Cerebellar nuclear complex (tissue), 1 donor: ENCODE measurements at places on chromosomes 4 and X.

DNA sequence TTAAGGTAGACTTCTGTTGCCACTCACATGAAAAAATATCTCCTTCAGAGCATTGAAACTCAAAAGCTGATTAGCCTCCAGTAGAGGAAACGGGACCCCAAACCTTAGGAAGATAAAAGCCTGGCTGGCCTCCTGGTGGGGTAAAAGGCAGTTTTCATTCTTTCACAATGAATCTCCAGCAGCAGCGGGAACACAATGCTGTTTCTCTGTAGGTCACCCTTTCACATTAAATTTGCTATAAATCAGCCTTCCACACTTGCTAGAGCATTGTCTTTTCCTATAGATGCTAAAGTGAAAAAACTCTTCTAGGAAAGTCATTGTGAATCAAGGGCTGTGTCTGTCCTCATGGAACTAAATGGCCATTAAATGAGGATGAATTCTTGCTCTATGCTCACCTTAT is 207.3 kb upstream of the MAGEB2 start:
- no peak for DNase-seq

DNA sequence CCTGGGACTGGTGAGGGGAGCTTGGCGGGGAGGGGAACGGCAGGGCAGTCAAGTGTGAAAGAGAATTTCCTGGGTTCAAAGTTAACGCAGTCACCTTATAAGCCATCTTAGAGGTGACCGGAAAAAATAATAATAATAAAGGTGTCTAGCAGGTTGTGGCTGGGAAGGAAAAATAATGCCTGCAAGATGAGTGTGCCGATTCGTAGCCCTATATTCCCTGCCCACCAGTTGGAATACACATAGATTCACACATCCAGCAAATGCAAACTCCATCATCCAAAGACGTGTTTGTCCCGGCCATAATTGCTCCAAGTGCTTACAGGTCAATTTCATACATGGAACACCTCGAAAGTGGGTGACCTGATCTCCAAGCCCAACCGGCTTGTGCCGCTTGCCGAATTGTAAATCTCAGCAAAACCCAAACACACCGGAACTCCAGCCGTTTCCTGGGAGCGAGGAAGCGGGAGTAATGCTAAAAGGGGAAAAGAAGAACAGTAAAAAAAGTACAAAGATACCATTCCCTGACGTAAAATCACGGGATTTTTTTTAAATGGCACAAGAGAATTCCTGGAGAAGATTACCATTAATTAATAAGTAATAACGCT is 1.3 kb upstream of the FAT1 start:
- DNase-seq, result no peak

DNA sequence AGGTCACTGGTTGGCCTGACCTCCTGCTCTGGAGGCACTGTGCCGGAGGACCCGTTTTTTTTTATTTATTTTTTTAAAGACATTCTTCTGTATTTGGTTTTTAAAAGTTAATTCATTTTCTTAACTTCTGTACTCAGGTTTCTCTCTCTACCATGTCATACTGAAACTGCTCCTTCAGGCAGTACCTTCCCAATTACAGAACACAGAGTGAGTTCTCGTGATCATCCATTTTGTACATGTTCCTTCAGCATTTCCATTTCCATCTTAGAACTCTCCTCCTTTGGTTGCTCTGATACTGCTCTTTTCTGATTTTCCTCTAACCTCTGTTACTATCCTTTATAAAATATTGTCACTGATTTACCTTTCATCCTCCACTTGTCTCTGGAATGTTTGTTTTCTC is 17.9 kb downstream of the UBE2K start:
- DNase-seq, result no peak

DNA sequence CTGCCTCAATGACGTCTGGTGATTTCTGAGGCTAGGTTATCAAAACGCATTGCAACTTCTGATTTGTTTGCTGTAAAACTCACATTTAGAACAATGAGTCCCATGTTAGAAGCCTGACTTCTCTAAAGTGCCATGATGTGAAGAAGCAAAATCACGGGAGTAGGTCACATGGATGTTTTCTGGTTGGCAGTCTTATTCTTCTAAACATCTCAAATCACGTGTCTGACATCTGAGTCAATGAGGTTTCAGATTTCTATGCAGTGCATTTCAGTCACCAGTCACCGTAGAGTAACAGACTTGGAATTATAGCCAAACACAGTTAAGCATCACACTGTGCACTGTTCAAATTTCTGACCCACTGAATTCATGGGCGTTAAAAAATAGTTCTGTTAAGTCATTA is 482.1 kb downstream of the TMA16 start:
- no peak for DNase-seq

GRCh38 chr4:7244331-7244665 is 52.0 kb downstream of the SORCS2 start:
- no peak for DNase-seq

GRCh38 chrX:148541584-148541940 is 41.1 kb downstream of the AFF2 start:
- DNase-seq, result no peak

DNA sequence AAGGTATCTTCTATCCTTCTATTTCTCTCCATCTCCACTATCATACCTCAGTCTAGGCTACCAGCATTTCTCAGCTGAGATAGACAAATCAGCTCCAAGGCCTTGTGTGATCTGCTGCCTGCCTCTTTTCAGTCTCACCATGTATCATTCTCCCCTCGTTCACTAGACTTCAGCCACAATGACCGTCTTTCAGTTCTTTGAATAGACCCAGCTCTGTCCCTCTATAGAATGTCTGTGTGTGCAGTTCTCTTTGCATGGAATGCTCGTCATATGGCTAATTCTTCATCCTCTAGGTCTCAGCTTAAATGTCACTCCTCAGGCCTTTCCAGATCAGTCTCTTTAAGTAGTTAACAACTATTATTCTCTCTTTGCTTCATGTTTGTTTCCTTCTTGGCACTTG is 6.5 kb downstream of the IGBP1 start:
- no peak for DNase-seq

GRCh38 chr4:85615952-85616351 is 141.0 kb downstream of the ARHGAP24 start:
- DNase-seq, result no peak

- DNase-seq, result no peak
Measured at GRCh38 chr4:176964116-176964691, 171.5 kb upstream of the VEGFC start.

DNA sequence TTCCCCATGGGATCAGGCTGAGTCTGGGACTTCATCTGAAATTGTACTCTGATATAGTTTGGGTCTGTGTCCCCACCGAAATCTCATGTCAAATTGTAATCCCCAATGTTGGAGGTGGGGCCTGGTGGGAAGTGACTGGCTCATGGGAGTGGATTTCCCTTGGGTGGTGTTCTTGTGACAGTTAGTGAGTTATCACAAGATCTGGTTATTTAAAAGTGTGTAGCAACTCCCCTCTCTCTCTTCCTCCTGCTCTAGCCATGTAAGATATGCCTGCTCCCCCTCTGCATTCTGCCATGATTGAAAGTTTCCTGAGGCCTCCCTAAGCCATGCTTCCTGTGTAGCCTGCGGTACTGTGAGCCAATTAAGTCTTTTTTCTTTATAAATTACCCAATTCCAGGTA is 61.0 kb downstream of the RASGEF1B start:
- DNase-seq, result no peak

DNA sequence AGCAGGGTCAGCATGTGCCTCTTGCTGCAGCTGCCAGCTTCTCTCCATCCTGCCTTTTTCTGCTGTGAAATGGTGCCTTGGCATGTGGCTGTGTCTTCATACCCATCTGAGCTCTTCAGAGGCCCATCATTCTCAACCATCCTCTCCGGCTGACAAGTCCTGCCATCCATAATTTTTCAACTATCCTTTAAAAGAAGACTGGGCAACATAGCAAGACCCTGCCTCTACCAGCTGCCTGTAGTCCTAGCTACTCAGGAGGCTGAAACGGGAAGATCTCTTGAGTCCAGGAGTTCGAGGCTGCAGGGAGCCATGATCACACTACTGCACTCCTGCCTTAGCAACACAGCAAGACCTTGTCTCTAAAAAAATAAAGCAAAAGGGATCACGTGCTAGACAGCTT is 64.2 kb upstream of the TTC29 start:
- no peak for DNase-seq

DNA sequence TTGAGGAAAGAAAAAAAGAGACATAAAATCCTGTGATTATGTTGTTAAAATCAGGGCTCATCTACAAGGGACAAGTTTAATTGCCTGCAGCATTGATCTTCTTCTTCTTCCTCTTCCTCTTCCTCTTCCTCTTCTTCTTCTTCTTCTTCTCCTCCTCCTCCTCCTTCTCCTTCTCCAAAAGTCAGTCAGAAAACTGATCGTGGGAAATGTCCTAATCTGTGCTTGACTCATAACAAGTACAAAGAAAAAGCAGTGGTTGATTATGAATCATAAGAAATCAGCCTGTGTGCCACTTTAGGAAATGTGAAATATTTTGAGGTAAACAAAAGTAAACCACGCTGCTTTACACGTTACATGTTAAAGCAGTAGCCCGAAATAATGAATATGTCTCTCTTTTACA is 2.7 kb upstream of the ATP10D start:
- no peak for DNase-seq

- peak; percentile 1 for DNase-seq
Measured at GRCh38 chrX:119693040-119693995, at the start of gene SEPTIN6. SEPTIN6 (minus strand) TSS chrX:119693168; CDS start chrX:119693105, 63 bp downstream.

- DNase-seq, result no peak
Measured at GRCh38 chr4:152456609-152457008, 79.3 kb downstream of the FBXW7 start.

DNA sequence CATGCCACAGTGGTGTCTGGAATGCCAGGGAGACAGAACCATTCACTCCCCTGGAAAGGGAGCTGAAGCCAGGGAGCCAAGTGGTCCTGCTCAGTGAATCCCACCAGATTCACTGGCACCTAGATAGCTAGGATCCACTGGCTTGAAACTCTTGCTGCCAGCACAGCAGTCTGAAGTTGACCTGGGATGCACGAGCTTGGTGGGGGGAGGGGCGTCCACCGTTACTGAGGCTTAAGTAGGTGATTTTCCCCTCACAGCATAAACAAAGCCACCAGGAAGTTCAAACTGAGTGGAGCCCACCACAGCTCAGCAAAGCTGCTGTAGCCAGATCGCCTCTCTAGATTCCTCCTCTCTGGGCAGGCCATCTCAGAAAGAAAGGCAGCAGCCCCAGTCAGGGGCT is 413.3 kb downstream of the PRDM5 start:
- DNase-seq, result no peak

DNA sequence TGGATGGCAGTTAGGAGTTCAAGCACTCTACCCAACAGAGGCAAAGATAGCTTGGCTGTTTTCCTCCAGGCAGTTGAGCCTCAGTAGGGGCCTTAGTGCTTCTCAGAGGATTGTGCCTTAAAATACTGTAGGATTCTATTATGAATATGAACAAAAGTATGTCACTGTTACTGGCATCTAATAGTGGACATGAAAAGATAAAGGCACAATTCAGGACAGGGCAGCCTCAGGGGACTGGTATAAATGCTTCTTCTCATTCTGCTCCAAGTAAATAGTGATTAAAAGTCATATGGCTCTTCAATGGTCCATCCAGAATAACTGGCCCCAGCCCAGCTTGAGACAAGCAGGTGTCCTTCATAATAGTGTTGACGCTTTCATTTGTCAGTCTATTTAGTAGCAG is 17.7 kb downstream of the COL4A6 start:
- no peak for DNase-seq

DNA sequence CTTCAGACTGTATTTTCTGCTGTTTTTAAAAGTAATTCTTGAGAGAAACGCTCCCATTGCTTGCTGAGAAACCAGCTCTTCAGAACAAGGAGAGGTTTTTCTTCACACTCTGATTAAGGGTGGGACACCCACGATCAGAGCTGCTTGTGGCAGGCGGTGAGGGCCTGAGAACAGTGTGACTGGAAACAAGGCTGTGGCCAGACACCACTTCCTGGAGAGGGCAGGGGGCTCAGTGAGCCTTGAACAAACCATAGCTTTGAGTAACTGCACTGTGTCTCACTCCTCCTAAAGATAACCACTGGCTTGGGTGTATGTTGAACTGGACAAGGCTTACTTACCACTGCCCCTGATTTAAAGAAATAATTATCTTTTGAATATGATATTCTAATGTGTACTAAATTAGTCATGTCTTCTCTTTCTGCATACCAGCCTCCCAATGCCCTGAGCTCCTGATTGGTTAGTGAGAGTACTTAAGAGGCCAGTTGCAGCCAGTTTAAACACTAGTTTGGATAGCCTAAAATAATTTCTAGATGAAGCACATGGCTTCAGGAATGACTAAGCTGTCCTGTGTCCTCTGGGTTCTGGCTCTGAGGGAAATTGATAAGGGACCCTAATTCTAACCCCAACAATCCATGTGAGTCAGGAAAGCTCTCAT is 3.7 kb upstream of the GPR82 start:
- DNase-seq, result no peak

DNA sequence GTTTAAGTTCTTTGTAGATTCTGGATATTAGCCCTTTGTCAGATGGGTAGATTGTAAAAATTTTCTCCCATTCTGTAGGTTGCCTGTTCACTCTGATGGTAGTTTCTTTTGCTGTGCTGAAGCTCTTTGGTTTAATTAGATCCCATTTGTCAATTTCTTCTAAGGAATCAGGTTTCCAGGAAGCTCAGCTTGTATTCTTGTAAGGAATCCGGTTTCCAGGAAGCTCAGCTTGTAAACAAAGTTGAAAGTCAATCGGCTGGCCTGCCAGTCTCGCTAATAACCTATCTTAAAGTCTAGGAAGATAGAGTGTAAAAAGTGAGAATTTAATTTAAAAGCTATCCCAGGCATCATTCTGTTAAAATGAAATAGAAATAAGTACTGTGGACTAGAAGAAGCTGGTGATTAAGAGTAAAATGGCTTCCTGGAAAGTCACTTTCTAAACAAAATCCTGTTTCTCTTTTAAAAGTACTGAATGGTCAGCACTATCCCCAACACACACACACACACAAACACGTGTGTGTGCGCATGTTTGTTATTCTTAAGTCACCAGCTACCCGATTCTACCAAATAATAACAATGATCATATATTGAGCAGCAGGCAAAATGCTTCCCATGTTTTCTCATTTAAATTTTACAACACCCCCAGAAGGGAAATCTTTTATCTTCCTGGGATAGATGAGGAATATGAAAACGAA is 171.7 kb downstream of the PAPSS1 start:
- no peak for DNase-seq

- no peak for DNase-seq
Measured at GRCh38 chr4:141657550-141658250, 21.3 kb downstream of the IL15 start.

DNA sequence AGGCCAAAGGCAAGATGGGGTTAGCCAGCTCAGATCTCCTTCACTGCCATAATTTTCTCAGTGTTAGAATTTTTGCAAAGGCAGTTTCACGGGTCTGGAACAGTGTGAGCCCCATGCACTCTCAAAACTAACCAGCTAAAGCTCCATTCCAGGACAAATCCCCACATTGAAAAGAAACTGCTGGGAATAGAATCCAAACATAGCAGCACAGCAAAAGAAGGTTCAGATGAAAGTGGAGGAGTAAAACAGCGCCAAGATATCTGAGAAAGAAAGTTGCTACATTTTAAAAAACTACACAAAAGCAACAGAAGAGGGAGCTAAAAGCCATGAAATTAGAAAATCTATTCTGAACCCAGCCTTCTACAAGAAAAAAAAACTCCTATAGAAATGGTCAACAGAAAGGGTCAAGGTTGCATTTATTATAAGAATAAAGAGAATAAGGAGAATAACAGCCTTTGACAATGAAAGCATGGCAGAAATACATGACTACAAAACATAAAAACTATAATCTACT is 39.6 kb upstream of the SLC7A3 start:
- no peak for DNase-seq
